ENCODE measurements at places on chromosomes 6 and 20.

DNA sequence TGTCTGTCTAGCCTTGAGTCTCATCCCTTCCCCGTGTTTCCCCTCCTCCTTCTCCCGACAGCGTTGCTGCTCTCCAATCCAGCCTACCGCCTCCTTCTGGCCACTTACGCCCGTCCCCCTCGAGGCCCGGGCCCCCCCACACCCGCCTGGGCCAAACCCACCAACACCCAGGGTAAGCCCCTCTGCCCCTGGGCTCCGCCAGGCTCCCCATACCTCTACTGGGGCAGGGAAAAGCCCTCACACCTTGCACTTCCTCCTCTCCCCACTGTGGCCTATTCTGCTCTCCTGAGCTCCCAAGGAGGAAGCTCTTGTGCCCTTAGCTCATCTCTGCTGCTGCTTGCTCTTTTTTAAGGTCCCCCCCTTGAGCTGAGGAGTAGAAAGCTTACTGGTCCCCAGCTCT, 11.0 kb downstream of the DDR1 start:
- no peak for DNase-seq

- DNase-seq: no peak
Measured at GRCh38 chr6:15829156-15829555, 166.3 kb upstream of the DTNBP1 start.

- no peak for DNase-seq
Measured at GRCh38 chr6:74557236-74557635, 648.6 kb downstream of the COL12A1 start.

- DNase-seq: no peak
Measured at GRCh38 chr6:12150812-12151432, 138.8 kb downstream of the HIVEP1 start.

DNA sequence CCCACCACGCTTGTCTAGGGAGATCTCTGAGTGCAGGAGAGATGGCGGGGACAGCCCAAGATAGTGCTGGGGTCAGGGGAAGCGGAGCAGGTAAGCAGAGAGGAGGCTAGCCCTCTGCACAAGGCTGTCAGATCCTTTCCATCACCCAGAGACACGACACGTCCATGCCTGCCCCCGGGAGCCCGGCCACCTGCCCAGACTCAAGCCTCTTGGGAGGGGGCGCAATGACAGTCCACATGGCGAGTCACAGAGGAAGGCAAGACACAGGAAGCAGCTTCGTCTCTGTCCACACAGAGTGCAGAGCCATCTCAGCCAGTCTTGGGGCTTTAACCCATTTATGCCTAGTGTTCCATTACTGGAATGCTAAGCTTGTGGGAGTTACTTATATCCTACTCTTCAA, 78.4 kb downstream of the PREX1 start:
- no peak for DNase-seq

DNA sequence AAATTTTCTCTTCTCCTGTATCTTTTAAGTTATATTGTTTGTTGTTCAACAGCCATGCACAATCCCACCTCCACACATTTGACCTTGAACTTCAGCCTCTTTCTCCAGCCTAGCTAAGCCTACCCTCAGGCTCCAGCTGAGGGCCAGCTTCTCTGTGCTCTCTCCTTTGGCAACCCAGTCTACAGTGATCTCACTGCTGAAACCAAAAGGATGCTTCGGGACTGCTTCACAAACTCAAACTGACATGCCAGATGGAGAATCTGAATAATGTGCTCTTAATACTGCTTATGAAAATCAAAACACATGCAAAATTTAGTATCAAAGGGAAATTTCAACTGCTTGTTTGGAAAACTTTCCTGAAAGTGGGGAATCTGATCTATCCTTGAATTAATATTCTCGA, 16.1 kb upstream of the RIN2 start:
- DNase-seq: no peak

DNA sequence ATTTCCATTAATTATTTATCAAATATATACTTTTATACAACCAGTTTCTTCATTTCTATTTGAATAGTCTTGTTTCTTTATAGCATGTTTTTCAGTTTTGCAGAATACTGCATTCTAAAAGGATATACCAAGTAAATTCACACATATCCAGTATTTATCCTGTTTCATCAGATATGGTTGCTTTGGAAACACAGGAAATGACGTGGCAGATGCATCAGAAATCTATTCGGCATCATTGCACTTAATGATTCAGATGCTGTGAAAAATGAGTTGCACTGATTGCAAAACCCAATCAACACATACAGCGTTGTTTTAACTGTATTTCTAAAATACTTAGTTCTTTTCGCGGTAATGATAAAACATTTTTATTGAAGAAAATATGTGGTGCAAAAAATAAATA, 594.9 kb downstream of the CDH26 start:
- DNase-seq: no peak

GRCh38 chr6:169938262-169938701, 186.9 kb downstream of the ERMARD start:
- DNase-seq: no peak

- DNase-seq: no peak
Measured at GRCh38 chr20:1830240-1830639, 65.0 kb upstream of the SIRPA start.

GRCh38 chr6:40963019-40963418, 76.0 kb downstream of the UNC5CL start:
- DNase-seq: no peak

DNA sequence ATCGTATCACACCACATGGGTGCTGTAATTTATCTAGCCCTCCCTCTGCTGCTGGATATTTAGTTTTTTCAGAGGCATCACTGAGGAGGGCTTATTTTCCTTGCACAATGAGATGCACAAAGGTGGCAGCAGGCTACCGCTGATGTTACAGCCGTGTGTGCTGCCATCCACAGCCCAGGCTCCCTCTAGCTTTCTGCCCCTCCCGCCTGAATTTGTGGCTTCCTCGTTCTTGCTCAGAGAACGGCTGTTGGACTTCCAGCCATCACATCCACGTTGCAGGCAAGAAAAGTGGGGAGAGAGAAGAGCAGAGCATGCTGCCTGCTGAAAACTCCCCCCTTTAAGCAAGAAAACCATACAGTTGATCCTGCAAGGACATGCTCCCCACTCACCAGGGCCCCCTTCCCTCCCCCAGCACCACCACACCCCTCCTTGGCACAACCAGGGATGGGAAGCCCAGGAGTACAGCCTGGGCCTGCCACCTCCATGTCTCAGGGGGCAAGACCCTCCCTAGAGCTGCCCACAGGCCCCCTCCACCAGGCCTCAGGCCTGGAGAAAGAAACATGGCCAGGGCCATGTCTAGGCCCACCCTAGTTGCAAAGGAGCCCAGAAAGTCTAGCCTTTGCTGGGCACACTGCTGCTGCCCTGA, 102.6 kb downstream of the MRPL14 start:
- no peak for DNase-seq

DNA sequence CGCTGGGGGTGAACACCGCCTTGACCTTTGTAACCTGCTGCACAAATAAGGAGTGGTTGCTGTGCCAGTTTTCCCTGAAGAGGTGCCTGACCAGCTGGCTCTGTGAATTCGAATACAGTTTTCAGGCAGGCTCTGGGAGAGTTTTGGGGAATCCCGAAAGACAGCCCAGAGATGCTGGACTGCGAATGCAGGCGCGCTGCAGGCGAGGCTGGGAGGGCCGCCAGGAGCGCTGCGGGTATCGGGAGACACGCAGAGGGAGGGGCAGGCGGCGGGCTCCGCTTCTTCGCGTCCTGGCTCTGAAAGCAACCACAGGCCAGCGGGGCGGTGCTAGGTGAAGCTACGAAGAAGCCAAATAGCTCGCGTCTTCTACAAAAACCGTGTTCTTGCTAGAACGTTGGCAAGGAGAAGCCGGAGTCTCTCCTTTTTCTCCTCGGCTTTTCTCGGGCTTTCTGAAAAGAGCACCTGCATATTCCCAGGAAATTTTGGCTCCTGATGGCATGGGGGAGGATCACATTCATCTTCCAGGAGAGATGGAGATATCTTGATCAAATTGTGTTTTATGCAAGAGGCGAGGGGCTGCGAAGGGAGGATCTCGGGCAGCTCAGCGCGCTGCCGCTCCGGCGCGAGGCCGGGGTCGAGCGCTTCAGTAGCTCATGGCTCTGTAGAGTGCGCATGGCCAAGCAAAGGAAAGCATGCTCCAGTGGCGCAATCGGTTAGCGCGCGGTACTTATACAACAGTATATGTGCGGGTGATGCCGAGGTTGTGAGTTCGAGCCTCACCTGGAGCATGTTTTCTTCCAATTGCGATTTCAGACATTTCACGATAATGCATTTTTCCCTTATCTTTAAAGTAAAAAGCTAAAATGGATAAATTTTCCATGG, 158.1 kb upstream of the ZNF184 start:
- peak; percentile 70 for DNase-seq

GRCh38 chr6:148192310-148192709, 150.3 kb upstream of the SASH1 start:
- no peak for DNase-seq

- no peak for DNase-seq
Measured at GRCh38 chr6:118551063-118552053, 3.3 kb downstream of the PLN start.

GRCh38 chr20:43472671-43473380, 15.1 kb downstream of the SRSF6 start:
- DNase-seq: no peak
